ENCODE measurements at places on chromosomes 11 and 22.

DNA sequence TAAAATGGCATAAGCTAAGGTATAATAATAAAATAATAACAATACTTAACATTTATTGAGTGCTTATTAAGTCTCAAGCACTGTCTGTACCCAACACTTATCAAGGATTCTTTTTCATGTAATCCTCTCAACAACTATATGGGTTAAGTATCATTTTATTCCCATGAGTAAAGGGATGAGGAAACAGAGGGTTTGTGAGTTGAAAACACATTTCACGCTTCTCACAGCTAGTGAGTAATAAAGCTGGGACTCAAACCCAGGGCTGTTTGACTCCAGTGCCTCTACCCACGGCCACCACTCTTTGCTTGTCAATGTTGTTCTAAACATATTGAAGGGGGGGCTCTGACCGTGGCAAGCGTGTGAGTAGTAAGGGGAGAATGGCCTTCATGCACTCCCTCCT lies 8.7 kb downstream of the CD3E start:
- no peak for DNase-seq

DNA sequence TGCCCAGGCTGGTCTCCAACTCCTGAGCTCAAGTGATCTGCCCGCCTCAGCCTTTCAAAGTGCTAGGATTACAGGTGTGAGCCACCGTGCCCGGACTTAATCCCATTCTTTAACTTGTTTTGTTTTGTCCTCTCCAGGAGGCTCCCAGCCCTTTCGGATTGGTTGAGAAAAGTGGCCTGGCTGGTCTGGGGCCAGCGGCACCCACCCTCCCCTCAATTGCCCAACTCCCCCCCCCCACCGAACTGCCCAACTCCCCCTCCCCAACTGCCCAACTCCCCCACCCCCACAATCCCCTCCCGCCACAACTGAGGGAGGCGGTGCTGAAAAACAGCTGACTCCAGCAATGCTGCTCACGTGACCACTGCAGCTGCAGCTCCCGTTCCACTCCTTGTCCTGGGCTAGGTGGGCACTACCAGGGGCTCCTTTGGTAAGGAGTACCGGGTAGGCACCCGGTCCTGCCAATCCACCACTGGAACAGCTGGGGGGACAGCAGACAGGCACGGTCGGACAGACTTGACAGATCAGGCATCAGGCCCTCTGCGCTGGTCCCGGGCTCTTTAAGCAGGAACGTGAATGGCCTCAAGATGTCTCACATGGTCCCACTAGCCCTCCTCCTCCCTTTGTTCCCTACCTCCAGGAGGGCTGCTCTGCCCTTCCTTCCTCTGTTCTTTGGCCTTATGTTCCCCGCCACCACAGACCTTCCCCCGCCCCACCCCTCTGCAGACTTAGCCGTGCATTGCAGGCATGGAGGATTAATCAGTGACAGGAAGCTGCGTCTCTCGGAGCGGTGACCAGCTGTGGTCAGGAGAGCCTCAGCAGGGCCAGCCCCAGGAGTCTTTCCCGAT lies at the start of gene TCN2:
TCN2 (plus strand) TSS at position 720 of the 845 bp plus-strand sequence. CDS start 158 bp downstream, outside the sequence.
- DNase-seq: no peak

- DNase-seq: no peak
These were observed 44.3 kb upstream of the JAM3 start for GRCh38 chr11:134024420-134025081.

GRCh38 chr11:133497477-133498140 lies 34.7 kb downstream of the OPCML start:
- DNase-seq: no peak

- no peak for DNase-seq
These were observed 879 bp upstream of the CUL5 start for GRCh38 chr11:108007819-108008218.

DNA sequence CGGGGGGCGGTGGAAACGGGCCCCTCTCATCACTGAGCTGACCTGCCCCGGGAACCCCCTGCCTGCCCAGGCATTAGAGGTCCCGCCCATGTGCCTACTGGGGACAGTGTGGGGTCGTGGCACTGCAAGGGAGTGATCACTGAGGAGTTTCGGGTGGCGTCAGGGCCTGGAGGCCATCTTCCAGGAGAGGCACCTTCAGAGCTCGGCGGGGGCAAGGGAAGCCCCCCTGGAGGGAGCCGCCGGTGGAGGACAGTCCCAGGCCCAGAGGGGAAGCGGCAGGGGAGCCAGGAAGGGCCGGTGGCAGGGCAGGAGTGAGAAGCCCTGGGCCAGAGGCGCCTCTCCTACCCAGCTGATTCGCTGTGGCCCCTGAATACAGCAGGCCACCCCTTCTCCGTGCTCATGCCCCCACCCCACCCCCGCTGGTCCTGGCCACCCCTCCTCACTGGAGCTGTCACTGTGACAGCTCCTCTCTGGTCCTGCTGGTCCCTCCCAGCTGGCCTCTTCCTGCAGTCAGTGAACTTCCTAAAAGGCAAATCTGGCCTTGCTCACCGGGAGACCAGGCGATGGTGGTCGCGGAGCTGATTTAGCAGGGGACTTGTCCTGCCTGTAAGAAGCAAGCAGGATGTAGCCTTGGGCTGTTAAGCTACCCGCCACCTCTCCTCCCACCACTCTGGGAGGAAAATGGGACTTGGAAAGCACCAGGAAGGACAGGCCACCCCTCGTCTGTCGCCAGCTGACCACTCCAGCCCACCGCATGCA lies 2.0 kb upstream of the MAPK11 start:
- DNase-seq: no peak

DNA sequence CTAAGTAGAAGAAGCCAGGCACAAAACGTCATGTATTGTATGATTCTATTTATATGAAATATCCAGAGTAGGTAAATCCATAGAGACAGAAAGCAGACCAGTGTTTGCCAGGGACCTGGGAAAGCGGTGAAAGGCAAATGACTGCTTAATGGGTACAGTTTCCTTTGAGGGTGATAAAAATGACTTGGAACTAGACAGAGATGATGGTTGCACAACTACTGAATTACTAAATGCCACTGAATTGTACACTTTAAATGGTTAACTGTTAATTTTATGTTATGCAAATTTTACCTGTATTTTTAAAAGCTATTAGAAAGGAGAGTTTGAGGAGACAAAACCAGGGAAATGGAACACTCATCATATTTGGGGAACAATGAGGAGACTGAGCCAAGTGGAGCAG lies 61.8 kb upstream of the USP47 start:
- no peak for DNase-seq

GRCh38 chr11:64864473-64865285 lies 13.7 kb downstream of the EHD1 start:
- DNase-seq: no peak

GRCh38 chr11:3104051-3104714 lies 47.0 kb upstream of the CARS1 start:
- DNase-seq: no peak

DNA sequence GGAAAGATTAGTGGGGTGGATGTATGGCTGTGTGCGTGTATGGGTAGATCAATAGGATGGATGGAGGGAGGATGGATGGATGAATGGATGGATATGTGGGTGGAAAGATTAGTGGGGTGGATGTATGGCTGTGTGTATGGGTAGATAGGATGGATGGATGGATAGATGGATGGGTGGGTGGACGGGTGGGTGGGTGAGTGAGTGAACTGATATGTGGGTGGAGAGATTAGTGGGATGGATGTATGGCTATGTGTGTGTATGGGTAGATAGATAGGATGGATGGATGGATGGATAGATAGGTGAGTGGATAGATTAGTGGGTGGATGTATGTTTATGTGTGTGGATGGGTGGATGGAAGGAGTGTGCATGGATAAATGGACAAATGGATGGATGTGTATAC lies 87.6 kb upstream of the LDLRAD3 start:
- no peak for DNase-seq

DNA sequence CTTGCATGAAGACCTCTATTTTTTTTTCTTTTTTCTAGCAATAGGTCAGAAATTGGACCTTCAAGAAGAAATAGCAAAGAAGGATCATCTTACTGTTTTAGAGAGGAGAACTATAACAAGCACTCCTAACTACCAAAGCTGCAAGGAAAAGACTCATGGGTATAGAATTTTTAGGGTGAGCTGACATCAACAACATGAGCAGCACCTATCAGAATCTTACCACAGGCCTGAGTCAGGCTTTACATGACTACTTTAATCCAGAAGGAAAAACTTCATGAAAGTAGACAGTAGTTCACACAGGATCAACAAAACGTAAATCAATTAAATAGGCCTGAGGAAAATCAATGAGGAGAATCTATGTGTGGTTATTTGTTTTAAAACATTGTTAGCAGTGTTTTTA lies 130.5 kb downstream of the FAM76B start:
- DNase-seq: no peak

DNA sequence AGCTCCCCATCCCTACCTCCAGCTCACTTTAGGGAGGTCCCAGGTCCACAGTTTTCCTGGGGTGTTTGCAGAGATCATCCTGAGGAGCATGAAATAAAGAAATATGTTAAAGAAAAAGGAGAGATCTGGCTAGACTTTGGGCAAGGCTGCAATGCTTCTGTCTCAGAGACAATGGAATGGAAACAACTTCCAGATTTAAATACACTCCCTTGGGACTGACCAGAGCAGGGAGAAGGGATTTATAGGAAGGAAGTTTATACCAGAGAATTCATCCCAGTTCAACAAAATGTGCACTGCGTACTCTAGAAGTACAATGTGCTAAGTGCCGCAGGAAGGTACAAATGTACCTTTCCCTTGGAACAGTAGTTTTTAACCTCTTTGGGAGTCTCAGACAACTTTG lies 40.4 kb downstream of the ETS1 start:
- DNase-seq: no peak

- DNase-seq: no peak
These were observed 184.2 kb downstream of the SBF2 start for GRCh38 chr11:10109806-10110205.

DNA sequence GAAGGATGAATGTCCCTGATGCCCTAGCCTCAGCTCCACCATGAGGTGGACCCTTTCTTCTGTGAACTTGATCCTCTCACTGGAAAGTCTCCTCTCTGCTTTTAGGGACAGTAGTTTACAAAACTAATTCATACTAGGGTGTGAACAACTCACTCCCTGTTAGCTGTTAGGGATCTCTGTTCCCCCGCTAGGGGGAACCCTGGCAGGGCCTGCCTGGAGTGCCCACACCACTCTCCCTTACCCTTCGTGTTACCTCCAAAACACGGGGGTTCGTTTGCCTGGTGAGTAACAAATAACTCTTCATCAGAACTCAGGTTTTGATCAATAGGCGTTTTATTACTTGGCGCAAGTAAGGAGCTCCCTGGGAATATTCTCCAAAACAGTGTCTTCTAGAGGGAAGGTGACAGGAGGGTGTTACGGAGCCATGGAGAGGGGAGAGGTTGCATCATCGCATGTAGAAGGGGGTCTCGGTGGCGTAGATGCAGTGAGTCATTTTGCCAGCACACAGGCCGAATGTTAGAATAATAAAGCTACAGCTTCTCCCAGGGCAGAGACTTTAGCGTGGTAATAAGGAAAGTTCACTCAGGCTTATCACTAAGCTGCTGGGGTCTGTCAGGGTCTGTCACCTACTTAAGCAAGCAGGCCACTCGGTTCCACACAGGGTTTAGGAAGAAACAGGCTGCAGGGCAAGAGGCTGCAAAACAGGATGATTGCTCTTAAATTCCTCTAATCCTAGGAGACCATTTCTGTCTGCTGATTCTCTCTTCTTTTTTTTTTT lies 45.8 kb downstream of the C11orf96 start:
- no peak for DNase-seq

- DNase-seq: no peak
These were observed 19.3 kb upstream of the GRK3 start for GRCh38 chr22:25545146-25545545.

GRCh38 chr11:98040061-98040808 lies 980.5 kb upstream of the CNTN5 start:
- DNase-seq: no peak

DNA sequence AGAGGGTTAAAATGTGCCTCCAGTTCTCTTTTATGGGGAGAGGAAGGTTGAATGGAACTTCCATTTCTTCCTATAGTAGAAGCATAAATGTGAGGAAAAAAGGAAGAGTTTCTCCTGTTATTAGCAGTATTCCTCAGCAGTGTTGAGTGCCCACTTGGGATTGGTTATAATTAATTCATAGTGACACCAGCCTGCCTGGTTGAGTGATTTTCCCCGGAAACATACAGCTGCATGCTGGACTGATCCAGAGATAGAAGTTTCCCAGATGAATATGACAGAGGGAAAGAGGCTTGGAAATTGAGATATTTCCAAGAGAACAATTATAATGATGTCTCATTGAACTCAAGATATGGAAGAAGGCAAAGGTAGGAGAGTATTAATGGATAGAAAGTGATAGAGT lies 28.3 kb downstream of the RAB39A start:
- no peak for DNase-seq

GRCh38 chr11:127274328-127274676 lies 273.7 kb upstream of the KIRREL3 start:
- DNase-seq: no peak

DNA sequence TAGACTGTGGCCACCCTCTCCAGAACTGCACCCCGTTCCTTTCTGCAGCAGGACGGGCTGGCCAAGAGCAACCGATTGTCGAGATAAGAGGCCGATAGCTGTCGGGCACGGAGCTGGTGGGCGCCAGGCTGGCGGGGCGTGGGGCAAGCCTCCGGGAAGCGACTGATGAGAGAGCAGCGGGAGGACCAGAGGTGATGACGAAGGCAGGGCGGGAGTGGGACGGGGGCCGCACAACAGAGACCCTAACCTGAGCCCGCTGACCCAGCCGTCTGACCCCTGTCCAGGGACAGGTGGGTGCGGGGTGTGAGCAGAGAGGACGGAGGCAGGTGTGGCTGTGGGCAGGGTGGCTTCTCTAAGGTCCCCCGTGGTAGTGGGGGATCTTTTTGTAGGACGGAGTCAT lies 7.3 kb upstream of the BRSK2 start:
- DNase-seq: no peak

GRCh38 chr11:88315981-88316441 lies 21.5 kb downstream of the CTSC start:
- DNase-seq: no peak

DNA sequence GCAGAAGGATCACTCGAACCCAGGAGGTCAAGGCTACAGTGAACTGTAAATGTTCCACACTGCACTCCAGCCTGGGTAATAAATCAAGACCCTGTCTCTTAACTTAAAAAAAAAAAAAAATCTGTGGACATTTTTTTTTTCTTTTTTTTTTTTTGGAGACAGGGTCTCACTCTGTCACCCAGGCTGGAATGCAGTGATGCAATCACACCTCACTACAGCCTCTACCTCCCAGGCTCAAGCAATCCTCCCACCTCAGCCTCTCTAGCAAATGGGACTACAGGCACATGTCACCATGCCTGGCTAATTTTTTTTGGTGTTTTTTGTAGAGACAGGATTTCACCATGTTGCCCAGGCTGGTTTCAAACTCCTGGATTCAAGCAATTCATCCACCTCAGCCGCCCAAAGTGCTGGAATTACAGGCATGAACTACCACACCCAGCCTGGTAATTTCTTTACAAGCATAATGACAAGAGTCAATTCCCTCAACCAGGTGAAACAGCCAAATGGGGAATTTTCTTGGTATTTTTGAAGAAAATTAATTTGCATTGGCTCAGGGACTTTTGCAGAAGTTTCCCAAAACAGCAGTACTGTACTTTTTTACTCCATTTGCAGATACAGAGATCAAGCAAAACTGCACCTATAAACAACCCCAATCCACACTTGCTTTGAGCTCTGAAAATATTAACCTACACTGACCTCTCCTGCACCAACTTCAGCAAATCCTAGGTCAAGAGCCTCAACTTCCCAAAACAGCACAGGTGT lies 44.0 kb downstream of the MRTFA start:
- no peak for DNase-seq
